ENCODE measurements at places on chromosomes 6 and 20.

DNA sequence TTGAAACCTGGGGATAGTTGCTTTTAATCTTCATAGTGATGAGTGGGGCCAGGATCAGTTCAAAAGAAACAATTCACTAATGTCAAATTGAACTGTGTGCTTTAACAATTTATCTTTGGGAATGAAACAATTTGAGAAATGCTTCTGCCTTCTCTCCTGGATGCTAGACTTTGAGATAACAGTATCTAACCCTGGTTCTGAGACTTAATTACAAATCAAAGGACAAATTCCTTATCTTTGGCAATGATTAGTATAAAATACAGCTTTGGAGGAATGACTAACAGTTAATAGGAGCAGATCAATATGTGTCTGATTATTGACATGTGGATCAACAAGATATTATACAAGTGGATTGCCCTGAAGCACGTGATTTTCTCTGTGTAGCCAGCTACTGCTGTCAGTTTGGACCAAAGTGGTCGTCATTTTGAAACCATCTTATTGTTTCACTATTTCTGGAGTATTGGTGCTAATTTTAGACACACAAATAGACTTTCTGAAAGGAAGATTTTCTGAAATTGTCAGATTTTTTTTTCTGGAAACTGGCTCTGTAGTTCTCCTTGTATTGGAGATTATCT, 6.2 kb upstream of the FLRT3 start:
- DNase-seq = no peak

DNA sequence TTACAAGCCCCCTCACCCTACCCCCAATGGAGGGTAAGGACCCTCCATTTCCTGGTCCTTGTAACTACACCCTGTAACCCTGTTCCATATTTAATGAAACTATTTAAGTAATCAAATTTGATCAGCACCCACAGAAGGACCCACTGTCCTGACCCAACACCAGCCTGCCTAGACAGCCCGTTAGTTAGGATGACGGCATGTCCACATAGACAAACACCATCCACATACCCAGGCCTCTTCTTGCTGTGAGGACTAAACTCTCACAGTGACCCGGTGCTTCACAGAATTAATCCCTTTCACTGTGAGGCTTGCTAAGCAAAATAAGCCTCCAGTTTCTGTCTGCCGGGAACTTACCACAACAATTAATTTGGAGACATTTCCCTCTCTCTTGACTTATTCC, 32.8 kb upstream of the FOXQ1 start:
- no peak for DNase-seq

- peak; percentile 79 for DNase-seq
Measured at GRCh38 chr6:4402477-4402976, 267.2 kb upstream of the ECI2 start.

DNA sequence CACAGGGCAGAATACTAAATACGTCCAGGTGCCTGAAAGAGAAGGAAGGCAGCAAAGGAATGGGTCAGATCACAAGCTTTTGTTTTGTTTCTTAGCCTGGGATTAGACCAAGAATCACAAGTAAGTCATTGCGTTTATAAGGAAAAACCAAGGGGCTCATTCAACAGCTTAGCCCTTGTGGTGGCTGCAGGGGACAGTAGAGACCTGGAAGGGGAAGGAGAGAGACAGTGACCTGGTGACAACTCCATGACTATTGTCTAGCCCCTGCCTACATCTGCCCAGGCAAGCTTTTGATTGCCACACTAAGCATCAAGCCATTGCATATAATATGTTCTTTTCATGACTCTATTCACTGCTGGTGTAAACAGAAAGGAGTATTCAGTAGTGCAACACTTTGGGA, 30.2 kb upstream of the TBC1D7 start:
- DNase-seq = no peak

- DNase-seq = peak; percentile 27
Measured at GRCh38 chr6:14638906-14639761, 521.6 kb downstream of the CD83 start.

DNA sequence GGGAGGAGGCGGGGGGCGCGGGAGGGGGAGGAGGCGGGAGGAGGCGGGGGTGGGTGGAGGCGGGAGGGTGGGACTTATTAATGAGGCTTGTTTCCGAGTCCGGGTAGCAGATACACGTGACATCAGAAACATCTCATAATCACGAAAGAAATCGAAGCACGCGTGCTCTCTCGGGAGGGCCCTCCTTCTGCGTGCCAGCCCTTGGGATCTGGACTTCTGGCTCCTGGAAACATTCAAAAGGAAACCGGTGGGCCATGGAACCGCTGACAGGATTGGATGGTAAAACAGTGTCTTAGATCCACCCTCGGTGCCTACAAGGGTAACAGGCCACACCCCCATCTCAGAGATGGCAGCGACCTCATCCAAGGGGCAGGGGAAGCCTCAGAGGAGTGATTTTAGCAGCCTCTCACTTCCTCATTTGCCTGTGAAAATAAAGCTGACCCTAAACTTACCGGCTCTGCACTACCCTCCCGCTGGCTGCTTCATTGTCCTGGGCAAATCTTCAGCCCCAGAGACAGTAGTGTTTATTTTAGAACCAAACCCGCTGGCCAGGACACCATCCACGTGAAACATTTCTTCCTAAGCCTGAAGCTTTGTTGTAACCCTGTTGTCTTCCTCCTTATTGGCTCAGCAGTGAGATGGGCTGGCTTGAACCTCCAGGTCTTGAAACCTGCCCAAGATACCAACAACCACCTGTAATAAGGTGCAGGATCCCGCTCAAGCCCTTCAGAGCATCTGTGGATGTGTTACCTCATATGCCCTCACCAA, 97.5 kb downstream of the PSMG4 start:
- peak; percentile 62 for DNase-seq

DNA sequence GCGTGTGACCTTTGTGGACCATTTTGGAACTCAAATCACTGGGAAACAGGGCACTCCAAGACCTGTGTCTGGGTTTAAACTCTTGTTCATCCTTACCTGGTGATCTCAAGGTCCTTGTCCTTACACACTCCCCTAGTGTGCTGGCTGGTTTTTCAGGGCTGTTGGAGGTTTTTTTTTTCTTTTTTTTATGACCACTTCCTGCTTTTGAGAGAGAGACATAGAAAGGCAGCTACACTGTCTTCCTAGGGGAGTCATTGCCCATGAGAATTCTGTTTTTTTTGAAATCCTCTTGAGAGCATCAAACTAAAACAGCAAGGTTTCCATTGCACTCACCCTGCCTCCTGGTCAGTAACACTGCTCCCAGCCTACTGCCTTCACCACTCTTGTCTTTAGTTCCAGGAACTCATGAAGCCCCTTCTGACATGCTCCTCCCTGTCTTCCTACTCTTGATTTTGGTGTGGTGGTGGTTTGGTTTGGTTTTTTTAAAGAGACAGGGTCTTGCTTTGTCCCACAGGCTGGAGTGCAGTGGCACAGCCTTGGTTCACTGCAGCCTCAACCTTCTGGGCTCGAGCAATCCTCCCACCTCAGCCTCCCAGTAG, 28.6 kb downstream of the PRPH2 start:
- no peak for DNase-seq

- DNase-seq = no peak
Measured at GRCh38 chr6:88499436-88499835, 333.3 kb upstream of the CNR1 start.

DNA sequence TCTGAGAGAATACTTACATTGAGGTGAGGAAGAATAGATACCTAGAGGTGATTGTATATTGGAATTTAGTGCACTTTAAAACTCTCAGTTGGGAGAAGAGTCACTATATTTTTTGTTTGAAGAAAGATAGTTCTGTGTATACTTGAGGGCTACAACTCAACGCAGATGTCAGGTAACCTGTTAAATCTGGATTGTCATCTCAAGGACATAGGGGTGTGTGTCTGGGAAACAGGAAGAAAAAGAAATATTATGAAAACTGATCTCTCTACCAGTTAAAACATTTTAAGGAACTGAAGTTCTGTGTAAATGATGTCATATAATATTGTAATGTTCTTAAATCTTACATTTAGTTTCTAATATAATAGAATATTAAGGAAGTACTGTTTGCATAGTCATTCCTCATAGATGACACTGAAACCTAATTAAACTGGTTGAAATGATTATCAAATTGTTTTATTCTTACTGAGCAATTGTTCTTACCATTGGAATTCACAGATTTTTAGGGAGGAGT, 86.2 kb downstream of the SMAP1 start:
- DNase-seq = no peak

GRCh38 chr6:5871296-5871695, 135.4 kb downstream of the NRN1 start:
- DNase-seq = no peak

Data from fibroblast of skin of scalp (primary cell).